ENCODE measurements at places on chromosomes 1 and 21.

DNA sequence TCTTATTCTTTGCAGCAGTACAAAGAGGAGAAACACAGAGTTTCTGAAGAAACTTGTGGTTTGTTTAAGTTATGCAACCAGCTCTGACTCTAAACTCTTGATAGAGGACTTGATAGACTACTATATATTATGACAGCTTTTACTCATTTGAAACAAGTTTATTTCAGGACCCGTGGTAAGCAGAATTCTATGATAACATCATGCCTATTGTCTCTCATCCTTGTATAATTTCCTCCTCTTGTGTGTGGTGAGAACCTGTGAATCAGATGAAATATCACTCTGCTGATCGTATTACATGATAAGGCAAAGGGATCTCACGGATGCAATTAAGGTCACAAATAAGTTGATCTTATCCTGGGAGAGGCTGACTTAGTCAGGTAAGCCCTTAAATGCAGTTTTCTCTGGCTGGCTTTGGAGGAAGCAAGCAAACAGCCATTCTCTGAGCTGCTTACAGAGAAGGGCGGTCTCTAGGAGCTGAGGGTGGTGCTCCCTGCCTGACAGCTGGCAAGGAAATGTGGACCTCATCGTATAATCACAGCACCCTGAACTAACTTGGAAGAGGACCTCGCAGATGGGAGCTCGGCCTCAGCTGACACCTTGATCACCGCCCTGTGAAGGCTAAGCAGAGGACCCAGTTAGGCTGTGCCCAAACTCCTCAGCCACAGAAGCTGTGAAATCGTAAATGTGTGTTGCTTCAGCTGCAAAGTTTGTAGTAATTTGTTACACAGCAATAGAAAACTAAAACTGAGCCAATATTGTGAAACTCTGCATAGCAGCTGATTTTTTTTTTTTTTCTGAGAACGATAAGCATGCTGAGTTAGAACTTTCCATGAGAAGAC, 151.1 kb upstream of the DPT start:
- no peak for DNase-seq

DNA sequence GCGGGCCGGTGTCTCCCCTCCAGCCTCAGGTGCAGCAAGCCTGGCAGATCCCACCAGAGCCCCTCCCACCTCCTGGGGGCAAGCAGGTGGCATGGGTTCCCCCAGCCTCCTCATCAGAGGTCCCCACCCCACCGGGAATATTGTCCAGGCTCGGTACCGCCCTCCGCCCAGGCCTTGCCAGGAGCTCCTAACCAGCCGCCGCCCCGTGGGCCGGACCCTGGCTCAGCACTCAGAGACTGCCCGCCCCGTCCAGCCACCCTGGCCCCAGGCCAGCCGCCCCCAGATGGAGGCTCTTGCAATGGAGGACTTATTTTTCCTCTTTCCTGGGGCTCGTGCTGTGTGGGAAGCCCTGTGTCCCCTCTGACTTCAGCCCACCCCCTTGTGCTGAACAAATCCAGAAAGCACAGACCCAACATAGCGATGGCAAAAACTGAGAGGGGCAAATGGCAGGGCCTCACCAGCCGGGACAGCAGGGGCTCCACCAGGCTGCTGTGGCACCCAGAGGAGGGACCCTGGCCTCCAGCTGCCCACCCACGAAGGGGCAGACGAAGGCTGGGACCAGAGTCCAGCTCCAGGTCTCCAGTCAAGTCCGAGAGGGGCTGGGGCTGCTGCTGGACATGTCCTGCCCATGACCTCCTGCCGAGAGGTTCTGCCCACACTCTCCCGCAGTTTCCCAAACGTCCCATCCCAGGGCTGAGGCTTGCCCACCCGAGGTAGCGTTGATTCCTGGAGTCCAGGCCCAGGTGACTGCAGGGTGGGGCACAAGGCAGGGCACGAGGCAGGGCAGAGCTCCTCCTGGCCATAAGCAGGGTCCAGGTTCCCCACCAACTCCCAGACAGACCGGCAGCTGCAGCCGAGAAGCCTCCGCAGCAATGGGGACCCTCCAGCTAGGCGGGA, 7.5 kb downstream of the MEGF6 start:
- DNase-seq, result no peak

GRCh38 chr1:201917362-201918033, 28.8 kb downstream of the SHISA4 start:
- DNase-seq, result no peak

DNA sequence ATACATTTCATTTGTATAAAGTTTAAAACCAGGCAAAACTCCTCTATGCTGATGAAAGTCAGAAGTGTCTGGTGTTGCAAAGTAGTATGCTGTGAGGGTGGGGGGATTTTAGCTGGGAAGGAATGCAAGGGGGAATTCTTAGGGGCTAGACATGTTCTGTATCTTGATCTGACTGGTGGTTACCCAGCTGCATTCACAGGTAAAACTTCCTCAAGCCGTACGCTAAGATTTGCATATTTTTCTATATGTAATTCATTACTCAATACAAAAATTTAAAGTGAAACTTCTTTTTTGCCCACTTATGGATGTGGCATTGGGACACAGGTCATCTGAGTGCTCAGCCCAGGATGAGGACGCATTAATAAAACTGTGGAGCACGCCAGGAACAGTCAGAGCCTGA, 323.3 kb downstream of the PAPPA2 start:
- DNase-seq, result no peak

GRCh38 chr21:41647806-41648561, 118.9 kb downstream of the RIPK4 start:
- no peak for DNase-seq

- no peak for DNase-seq
Measured at GRCh38 chr1:42793824-42794223, 9.0 kb downstream of the TMEM269 start.

GRCh38 chr1:9490605-9491339, 48.5 kb upstream of the SLC25A33 start:
- DNase-seq, result no peak

GRCh38 chr1:53561503-53562105, 102.4 kb downstream of the DMRTB1 start:
- no peak for DNase-seq

GRCh38 chr1:11134898-11135266, 35.2 kb upstream of the EXOSC10 start:
- DNase-seq, result no peak

GRCh38 chr21:27466140-27466539, 499.3 kb upstream of the ADAMTS5 start:
- DNase-seq, result no peak

DNA sequence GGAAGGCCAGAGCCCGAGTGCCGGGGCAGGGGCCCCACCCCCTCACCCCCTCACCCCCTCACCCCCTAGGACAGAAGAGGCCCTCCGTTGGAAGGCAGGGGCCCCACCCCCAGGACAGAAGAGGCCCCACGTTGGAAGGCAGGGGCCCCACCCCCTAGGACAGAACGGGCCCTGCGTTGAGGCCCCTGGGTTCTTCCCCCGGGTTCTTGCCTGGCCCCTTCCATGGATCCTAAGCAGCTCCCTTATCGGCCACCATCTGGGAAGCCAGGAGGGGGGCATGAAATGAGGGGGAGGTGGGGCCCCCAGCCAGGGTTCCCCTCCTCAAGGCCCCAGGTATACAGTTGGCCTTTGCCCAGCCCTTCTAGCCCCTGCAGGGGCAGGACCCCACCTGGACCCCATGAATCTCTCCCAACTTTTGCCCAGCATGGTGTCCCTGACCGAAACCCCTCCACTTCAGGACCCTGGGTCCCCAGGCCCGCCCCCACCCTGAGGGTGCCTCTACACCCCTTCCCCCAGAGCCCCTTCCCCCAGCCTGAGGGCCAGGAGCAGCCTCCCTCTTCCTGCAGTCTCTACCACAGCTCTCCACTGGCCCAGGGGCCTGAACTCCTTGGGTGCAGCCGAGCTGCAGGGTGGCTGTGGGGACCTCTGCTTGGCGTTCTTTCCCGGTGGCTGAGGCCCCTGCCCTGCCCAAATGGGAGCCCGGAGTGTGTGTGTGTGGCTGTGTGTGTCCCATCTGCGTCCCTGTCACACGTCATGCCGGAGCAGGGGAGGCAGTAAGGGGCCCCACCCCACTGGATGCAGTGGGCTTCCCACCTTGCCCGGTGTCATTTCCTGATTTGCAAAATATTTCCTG, 4.3 kb upstream of the VWA1 start:
- DNase-seq, result no peak

- DNase-seq, result no peak
Measured at GRCh38 chr1:64100791-64101190, 102.6 kb upstream of the UBE2U start.

GRCh38 chr1:222953585-222953984, 138.7 kb downstream of the DISP1 start:
- DNase-seq, result no peak

DNA sequence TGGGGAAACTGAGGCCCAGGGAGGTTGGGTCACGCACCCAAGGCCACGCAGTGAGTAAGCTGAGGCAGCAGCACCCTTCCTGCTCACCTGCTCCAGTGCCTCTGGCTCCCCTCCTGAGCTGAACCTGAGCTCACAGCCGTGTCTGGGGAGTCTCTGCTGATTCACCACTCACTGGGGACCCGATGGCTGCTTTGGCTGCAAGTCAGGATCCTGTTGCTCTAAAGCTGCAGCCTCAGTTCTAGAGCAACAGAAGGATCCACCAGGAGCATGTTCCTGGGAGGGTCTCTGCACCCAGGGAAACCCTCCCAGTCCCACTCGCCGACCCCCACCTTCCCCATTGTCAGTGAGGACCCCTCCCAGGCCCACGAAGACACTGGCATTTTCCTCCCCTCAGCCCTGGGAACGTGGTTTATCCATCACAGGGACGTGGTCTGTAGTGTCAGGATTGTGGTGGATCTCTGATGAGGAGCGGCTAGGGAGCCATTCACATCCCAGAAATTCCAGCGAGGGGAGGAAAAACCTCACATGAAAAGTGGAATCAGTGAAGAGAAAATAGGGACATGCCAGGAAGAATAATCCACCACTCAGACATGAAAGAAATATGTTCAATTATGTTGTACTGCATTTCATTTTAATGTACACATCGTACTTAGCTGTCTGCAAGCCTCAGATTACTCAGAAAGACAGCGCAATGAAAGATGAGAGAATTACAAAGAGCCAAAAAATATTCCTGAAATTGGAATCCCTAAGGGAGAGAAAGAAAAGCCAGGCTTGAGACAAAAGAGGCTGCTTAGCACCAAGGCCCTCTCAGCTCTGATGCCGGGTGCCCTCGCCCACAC, 447.2 kb downstream of the MATN1 start:
- DNase-seq, result no peak

GRCh38 chr21:40768056-40768455, 78.9 kb downstream of the DSCAM start:
- DNase-seq, result no peak

DNA sequence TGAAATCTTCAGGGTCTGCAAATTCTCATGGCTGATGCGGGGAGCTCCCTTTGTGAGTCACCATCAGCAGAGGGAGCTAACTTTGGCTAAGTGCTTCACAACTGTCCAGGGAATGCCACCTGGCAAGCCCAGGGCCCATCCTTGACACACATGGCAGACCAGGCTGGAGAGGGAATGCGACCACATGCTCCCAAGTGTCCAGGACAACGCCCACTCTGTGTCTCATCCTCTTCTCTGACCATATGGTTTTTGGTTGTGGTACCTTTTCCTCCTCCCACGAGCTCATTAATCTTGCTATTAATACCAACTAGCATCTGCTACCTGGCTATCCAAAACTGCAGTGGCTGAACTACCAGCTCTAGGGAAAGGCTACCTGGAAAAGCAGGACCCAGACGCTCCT, 37.1 kb upstream of the CLSTN1 start:
- DNase-seq, result no peak

DNA sequence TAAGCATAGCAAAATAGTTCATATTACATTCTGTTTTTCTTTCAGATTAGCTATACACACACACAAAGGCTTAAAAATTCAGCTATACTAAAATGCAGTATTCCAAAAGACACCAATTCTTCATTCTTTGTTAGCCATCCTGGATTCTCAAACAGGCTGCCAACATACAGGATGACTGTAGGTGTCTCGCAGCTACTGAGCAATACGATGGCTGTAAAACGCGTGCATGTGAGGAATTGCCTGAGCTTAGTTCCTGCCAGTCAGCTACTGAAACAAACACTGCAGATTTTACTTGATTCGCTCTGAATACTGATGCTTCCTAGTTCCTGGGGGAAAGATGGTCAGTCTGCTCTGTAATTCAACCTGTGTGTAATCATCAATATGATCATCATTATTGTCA, 24.7 kb upstream of the HMGN1 start:
- no peak for DNase-seq

GRCh38 chr1:15411593-15412137, 2.0 kb downstream of the EFHD2 start:
- no peak for DNase-seq

DNA sequence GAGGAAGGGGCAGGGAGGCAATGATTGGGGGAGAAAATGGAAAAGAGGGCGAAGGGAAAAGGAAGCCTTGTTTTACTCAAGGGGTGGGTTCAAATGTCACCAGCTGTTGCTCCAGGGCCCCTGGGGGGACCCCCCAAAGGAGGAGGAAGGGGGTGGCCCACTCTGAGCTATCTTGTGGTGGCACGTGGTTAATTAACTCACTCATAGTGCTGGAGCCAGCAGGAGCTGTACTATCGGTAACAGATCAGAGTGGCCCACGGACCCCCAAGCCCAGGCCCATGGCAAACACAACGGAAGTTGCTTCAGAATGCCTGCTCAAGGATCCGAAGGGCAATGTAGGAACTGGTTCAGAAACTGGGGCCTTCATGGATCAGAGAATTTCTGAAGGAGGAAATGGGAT, 7.2 kb downstream of the TFF2 start:
- DNase-seq, result no peak

GRCh38 chr1:214318956-214319736, 38.2 kb downstream of the SMYD2 start:
- no peak for DNase-seq

GRCh38 chr1:171468120-171468750, 17.1 kb upstream of the PRRC2C start:
- DNase-seq, result no peak

DNA sequence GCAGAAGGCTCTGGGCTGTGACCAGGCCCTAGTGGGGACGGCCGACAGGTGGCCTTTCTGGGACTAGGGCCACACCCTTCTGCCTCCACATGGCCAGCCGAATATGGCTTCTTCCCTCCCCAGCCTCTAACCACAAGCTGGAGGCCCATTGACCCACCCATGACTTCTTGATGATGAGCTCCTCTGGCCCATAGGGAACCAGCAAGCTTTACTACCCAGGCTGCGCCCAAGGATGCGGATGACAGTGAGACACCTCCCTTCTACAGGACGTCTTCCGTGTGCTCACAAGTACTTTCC, 41.0 kb downstream of the LDLRAD2 start:
- DNase-seq, result no peak

DNA sequence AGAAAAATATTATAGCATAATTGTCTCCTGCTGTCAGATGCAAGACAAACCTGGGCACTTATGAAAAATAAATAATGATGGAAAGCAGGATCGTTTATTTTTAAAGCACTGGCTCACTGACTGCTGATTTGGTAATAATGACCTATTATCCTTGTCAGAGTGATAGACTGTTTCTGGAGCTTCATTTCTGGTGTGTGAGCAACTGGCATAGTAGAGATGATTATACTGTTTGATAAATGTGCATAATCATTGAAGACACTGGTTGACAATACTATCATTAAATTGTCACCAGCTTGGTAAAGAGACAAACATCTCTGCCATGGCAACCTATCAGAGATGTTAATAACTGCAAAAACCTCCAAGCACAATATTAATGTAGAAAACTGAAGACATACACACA, 179.9 kb upstream of the ZNF644 start:
- DNase-seq, result peak; percentile 81
